ENCODE measurements at places on chromosomes 4 and X.

- DNase-seq = no peak
Observed at GRCh38 chrX:11890836-11891514, 132.9 kb downstream of the MSL3 start.

DNA sequence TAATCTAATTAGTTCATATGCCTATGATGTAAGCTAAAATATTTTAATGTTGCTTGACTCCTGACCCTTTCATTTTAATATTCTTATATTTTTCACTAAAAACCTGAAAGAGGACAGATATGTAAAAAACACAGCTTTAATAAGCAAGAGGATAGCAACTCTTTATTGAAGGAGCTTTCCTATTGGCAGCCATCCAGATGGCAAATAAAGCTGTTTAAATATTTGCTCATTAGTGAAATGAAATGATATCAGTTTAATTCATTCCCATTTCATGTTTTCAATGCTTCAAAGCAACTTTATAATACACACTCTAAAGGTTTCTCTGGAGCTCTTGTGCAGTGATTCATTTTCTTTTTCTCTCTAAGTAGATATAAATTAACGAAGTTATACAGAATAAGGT, 473.4 kb downstream of the PCDH7 start:
- DNase-seq = no peak

DNA sequence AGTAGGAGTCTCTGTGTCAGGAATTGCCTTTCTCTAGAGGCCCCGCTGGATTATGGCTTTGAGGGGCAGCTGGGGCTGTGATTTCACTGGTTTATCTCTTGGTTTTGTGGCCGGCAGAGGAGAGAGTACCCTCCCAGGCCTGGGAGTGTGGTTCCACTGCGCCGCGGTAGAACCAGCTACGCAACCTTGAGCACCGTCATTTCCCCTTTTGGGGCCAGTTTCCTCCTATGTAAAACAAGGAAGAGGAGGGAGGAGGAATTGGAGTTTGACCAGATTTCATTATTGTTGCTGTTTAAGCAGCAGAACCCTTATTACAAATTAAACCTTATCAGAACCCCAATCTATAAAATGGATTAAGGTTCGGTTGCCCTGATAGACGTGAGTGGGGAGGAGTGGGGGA, 4.4 kb downstream of the SOX3 start:
- no peak for DNase-seq

- no peak for DNase-seq
Observed at GRCh38 chrX:138191998-138192397, 519.5 kb downstream of the FGF13 start.

DNA sequence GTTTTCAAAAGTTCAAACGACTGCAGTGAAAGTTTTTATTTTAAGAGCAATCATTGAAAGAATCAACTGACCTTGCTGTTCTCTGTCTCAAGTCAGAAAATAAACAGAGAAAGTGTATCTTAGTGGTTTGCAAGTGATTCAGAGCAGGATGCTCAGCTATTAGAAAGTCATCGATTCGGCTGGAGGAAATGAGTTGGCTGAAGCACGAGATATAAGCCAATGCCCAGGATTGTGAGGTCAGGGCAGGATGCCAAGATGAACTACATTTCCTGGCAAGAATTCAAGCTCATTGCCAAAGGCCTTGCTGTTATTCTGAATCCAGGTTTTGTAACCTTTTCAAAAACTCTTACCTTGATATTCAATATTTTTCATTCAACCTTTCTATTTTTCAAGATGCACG, 541.4 kb upstream of the BOD1L1 start:
- no peak for DNase-seq

GRCh38 chr4:25253071-25253445, 19.2 kb downstream of the PI4K2B start:
- no peak for DNase-seq

- DNase-seq = no peak
Observed at GRCh38 chr4:186557486-186557885, 2.1 kb upstream of the MTNR1A start.

DNA sequence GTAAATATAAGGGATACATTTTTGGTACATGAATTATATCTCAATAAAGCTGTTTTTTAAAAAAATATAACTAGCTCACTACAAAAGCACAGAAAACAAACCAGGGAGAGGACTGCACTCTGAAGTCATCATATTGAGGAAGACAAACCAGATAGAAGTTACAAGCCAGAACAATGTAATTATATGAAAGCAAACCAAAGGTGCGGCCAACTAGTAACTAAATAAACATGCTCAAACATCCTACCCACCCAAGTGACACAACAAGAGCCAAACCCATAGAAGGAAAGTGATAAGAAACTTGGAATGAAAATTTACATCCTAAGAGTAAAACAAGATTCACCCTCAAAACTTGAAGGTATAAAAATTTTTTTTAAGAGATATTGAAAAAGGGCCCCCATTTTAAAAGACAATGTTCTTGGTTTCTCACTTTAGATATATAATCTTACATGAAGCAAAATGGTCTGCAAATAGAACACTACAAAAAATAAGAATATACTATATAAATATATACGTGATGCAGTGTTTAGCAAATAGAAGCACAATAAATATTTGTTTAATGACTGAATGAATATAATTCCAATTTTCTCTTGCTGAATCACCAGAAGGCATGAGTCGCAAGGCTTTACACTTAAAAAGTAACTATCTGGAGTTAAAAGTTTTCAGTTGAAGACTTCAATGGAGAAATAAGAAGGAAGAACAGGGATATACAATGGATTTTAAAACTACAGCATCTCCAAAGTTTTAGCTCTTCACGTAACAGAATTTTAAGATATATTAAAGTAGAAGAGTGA, 4.0 kb upstream of the SH3D19 start:
- DNase-seq = no peak

Measured in stimulated activated CD8-positive, alpha-beta memory T cell treated with anti-CD3 and anti-CD28 coated beads, Interleukin-4, amount 100 ng/mL, for 1 hour (primary cell).